Glutamatergic neuron (in vitro differentiated cells): ENCODE measurements at places on chromosomes 16 and 17. TPM values are rescaled to one million over a fixed set of nuclear protein-coding genes. Genes with fewer than 3 reads are reported as not detected.
A peak's percentile ranks its signal among the peaks of the same experiment; 100 is the strongest.

- DNase-seq = no peak
Measured at GRCh38 chr17:61401389-61402072, 1.9 kb downstream of the TBX2 start.

E4F1 gene
- 53.4 TPM for total RNA-seq

DNA sequence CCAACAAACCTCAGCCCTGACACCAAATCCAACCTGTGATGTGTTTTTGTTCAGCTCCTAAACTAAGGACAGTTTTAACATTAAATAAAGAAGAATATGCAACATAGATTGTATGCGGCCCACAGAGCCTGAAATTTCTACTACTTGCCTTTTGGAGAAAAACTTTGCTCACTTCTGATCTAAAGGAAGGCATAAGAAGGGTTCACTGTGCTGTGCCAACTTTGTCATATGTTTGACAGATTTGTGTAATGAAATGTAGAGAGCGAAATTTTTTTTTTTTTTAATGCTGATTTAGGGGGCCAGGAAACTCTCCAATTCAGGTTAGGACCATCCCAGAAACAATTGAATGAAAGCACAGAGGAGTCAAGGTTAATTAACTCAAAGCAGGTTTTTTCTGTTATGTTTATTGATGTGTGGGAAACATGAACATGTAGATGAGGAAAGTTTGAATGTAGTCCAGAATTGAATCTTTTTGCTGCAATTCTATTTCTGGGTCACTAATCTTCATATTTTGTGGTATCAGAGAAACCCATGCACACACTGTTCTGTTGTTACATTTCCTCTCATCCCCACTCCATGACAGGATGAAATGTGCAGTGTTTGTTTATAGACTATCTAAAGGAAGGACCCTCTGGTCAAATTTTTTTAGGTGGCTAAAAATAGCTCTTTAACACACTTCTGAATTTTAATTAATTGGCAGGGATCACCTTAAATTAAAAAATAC, 71.5 kb downstream of the TAOK1 start:
- no peak for DNase-seq

CNGB1 gene
- total RNA-seq = 0.91 TPM

KRT27 gene
- not detected for total RNA-seq

DNA sequence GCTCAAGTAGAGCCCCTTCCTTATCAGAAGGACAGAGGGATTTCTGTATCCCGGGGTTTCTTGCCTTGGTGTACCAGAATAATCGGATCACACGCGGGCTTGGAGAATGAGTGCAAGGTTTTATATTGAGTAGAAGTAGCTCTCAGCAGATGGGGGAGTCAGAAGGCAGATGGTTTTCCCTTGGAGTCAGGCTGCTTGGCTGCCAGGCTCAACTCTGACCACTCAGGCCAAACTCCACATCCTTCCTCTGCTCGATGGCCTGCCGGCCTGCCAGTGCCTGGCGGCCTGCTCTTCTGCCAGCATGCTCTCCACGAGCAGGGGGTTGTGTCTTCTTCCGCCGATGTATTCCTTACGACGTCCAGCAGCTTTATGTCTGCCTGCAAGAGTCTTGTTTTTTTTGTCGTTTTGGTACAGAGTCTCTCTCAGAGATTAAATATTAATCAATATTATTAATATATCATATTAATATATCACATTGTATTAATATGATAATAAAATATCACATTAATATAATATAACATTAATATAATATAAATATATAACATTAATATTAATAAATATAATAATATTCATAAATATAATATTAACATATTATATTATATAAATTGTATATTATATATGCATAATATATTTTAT, 229.2 kb upstream of the WSCD1 start:
- DNase-seq = peak; percentile 35

DNA sequence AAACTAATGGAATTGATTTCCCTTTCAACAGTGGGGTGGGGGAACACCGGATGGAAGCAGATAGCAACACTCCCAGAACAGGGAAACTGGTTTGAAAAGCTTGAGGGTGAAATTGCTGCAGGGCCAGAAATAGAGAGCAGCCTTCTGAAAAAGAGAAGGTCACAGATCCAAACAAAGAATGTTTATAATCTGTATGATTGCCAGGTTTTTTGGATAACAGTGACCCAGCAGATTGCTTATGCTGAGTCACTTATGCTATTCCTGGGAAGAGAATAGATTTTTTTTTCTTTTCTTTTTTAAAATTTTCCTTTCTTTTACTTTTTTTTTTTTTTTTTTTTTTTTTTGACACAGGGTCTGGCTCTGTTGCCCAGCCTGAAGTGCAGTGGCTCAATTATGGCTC, 641.3 kb downstream of the KCNJ2 start:
- DNase-seq = no peak

NRN1L gene
- 1.0 TPM for total RNA-seq

ATP2C2 gene
- total RNA-seq = not detected

GOT2 gene
- 92.5 TPM for total RNA-seq

GRCh38 chr17:3221850-3222249, 14.4 kb downstream of the OR1A1 start:
- no peak for DNase-seq

GRCh38 chr16:30927789-30928378, 4.5 kb downstream of the FBXL19 start:
- peak; percentile 70 for DNase-seq

KRT32 gene
- not detected for total RNA-seq

DNA sequence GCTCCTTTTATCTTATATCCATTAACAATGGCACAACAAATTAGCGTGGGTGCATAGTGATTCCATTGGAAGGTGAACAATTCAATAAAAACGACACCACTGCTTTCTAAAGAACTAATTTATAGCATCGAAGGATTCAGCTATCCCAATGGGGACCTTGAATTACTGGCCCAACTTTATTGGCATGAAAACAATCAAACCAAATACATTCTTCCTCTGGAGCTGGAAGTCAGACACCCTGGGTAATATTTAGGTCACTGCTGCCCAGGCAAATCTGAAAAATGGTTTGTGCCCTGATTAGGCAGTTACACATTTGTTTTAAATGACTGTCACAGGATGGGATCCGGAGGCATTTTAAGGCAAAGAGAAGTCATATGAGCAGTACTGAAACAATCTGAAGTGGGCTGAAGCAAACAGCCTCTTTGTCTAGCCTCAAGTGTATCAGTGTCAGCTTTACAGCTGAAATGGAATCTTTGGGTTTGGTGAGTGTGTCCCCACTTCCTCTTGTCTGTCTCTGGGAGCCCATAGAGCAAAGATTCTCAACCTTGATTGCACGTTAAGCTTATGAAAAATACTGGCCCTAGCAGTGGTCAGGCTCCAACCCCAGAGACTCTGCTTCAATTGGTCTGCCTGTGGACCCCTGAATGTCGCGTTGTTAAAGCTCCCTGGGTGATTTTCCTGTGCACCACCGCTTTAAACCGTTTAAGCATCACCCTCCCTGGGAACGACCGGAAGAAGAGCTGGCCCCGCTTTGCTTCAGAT, 30.3 kb downstream of the CDK5R1 start:
- no peak for DNase-seq

ZP2 gene
- not detected for total RNA-seq

HBM gene
- not detected for total RNA-seq

GRCh38 chr16:4548124-4548523, 8.0 kb upstream of the C16orf96 start:
- no peak for DNase-seq

DNA sequence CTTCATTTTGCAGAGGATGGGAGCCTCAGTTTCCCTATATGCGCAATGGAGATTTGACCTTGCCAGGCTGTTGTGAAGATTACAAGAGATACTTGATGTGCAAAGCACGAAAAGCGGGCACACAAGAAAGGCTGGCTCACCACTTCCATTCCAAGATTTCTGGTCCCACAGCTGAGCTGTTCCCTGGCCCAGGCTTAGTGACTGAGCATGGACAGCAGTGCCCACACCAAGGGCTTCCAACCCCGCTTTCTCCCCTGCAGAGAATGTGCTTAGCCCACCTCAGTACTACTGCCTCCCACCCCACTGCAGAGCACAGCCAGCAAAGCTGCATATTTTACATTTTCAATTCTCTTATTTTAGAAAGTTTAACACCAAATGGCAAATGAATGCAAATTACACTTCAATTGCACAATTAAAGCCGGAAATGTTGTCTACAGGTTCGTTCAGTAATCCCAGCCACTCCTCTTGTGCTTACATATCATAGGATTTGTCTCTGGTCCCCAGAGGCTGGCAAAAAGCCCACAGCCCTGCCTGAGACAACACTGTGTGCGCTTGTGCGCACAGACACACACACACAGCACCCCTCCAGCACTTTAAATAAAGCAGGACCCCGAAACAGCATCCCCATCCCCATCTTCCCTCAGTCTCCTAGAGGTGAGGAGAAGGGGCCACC, 51.8 kb downstream of the VAC14 start:
- no peak for DNase-seq

DNA sequence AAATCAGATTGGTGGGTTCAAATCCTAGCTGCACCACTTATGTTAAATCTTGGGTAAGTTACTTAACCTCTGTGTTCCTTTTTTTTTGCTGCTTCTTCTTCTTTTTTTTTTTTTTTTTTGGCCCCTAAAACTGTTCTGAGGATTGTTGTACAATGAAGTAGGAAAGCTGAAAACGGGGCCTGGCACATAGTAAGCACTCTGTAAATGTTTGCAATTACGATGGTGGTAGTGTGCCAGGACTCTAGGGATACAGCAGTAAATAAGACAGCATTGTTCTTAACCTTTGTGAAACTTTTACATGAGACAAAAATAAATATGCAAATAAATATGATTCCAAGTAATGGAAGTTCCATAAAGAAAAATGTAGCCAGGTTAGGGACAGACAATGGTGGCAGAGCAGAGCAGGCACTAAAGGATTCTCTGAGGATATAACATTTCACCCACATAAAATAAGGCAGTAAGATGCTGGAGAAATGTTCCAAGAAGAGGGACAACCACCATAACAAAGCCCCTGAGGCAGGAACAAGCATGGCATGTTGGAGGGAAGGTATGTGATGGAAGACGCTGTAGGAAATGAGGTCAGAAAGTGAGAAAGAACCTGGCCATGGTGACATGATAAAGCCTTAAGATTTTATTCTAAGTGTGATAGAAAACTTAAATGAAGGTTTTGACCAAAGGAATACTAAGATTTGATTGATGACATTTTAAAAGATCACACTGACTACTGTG, 127.3 kb downstream of the NLK start:
- DNase-seq = no peak

- DNase-seq = no peak
Measured at GRCh38 chr17:79219208-79219935, 144.7 kb downstream of the ENGASE start.

- no peak for DNase-seq
Measured at GRCh38 chr16:50822671-50823070, 80.8 kb downstream of the CYLD start.

DNA sequence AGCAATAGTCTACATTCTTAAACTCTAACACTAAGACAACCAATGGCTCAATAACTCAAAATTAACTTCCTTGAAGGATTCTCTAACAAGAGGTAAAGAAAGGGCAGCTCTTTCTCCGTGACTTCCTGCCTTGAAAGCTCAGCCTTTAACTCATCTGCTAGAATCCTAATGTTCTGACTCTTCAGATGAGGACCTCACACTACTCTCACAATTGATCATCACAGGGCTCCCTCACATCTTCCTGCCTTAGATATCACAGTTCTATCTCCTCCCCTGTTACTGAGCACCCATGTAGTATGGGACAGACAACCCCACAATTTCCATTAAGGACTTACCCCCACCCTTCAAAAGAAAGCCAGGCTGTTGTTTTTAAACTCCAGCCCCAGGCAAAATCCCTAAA, 33.5 kb downstream of the SMURF2 start:
- no peak for DNase-seq

- no peak for DNase-seq
Measured at GRCh38 chr16:60073376-60073775, 1339.3 kb upstream of the GOT2 start.

DNA sequence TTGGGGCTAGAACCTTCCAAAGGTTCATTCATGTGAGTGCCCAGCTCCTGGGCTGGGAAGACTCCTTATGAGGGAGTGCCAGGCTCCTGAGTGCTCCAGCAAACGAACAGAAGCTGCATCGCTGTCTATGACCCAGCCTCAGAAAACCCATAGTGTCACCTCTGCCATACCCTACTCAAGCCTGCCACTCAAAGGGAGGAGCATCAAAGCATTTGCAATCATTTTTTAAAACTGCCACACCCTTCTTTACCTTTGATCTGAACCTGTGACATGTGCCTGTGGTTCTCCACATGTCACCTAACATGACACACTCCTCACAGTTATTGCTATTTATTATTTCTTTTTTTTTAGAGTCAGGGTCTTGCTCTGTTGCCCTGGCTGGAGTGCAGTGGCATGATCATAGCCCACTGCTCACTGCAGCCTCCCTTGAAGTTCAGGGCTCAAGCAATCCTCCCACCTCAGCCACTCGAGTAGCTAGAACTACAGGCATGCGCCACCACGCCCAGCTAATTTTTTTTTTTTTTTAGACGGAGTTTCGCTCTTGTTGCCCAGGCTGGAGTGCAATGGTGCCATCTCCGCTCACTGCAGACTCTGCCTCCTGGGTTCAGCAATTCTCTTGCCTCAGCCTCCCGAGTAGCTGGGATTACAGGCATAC, 7.3 kb upstream of the KDM8 start:
- DNase-seq = no peak

TPPP3 gene
- total RNA-seq = 21.7 TPM

CNTNAP4 gene
- total RNA-seq = 1.2 TPM

DNA sequence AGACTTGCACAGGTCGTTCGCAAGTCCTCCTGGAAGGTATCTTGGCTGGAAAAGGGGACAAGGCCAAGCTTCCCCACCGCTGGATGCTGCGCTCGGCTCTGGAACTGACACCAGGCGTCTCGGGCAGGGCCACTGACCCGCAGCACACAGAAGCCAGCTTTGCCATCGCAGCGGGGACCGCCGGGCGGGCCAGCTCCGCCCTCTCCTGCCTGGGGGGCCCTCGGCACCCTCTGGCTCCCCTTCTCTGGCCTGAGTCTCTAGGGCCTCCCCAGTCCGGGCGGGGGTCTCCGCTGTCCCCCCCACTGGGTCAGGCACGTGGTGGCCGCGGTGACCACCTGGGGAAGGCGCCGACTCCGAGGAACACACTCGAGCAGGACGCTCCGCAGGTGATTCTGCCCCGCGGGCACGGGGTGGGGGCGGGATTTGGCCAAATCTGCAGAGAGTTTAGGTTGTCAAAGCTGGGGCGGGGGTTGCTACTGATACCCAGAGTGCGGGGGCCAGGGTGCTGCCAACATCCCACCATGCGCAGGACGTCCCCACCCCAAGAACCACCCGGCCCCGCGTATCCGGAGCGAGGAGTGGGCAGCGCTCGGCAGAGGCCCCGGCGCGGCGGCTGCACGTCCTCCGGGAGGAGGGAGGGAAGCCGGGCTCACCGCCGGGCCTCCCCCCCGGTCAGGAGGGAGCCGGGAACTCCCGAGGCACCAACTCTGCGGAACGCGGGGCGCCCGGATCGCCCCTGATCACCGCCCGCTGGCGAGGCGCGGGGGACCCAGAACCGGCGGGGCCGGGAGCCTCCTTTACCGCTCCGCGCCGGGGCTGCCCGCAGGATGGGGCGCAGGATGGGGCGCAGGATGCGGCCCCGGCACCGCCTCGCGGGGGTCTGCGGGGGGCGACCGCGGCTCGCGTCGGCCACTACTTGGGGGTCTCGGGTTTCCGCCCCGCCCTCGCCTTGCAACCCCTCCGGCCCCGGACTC, 744 bp upstream of the METRNL start:
- DNase-seq = no peak

- DNase-seq = no peak
Measured at GRCh38 chr17:49862781-49863331, 15.0 kb upstream of the TAC4 start.
